ENCODE measurements at places on chromosomes 6 and 20.
A peak's percentile ranks its signal among the peaks of the same experiment; 100 is the strongest.

DNA sequence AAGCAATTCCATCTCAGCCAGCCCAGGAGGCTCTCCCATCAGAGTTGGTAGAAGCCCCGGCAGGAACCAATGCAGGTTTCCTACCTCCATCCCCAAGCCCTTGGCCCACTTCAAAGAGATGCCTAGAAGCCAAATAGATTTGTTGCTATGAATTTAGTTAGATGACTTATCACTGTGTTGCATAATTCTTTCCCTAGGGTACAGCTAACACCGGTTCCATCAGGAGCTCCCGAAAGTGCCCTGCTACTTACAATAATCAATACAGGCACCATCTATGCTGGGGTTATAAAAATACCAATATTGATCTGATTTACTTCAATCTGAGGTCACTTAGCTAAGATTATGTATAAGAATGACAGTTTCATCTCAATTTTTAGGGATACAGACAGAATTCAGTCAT, 113.0 kb downstream of the MAP7 start:
- DNase-seq, result no peak

DNA sequence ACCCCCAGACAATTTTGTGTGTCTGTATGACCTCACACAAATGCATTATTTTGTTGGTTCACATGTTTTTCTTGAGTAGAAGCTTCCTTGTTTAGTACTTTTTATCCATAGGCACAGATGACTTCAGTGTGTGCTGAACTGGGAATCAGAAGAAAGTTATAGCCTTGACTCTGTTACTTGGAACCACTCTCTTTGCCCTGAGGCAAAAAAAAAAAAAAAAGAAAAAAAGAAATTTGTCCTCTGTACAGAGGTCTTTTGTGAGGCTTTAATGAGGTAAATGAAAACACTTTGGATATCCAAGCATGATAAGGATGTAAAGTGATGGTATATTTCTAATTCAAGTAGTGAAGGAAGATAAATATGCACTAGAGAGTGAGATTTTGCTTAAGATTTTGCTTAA, 51.9 kb downstream of the TRMT11 start:
- DNase-seq, result no peak

- no peak for DNase-seq
These were observed 25.3 kb downstream of the TBC1D7 start for GRCh38 chr6:13302751-13303667.

DNA sequence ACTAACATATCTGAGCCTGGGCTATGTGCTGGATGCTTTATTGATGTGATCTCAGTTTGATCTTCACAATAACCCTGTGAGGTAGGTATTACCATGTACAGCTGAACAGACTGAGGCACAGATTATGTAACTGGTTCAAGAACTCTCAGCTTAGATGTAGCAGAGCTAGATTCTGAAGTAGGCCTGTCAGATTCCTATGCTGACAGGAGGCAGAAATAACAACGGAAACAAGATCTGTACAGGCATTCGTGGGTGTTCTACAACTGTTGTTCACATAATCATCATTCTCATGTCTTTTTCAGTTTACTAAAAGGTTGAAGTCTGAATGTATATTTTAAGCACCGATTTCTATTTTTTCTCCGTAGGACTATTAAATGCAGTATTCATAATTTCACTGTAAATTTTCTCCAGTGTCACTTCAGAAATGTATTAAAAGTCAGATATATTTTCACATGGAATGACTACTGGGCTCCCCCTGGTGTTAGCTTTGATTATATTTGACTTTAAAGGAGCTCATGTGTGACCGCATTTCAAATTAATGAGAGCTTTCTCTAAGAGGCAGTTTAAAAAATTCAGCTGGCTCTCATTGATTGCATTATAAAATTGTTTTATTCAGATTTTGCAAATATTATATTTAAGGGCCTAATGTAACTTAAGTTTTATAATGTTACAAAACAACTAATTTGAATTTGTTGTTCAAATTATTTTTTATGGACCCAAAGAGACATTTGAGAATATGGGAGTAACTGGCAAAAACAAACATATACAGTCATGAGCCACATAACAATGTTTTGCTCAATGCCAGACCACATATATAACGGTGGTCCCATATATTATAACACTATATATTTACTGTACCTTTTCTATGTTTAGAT, 36.4 kb upstream of the SLC17A4 start:
- DNase-seq, result peak; percentile 51

GRCh38 chr20:8693709-8694108, 375.2 kb upstream of the PLCB4 start:
- DNase-seq, result no peak

DNA sequence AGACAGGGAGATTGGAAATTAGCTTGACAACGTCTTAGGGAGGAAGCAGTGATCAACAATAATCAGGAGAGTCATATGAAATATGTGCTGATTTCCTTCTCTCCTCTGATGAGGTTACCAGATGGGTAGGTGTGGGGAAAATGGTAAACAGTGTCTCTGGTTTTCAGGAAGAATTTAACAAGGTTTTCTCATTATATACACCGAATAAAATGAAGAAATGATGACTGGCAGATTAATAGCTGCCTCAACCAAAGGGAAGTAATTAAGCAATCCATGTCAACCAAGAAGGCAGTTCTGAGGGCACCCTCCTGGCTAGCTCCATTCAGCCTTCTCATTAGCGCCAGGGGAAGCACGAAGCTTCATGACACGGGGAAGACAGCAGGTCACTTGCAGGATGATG, 12.7 kb upstream of the RAMACL start:
- DNase-seq, result no peak

DNA sequence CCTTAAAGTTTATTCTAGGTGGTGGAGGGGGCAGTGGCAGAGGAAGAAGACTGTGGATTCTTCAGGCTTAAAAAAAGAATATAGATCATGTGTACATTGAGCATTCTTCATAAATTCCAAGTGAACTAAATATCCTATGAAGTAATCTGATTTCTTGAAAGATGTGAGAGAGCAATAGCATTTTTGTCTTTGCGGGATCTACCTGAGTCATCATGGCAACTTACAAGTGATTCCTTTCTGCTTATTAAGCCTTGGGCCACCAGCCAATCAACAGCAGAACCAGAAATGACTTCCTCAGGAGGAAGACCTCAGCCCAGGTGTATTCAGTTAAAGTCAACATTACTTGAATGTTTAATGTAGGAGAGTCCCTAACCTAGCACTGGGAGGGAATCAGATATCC, 756.9 kb downstream of the TFAP2A start:
- DNase-seq, result no peak

GRCh38 chr6:101000341-101000740, 119.2 kb upstream of the ASCC3 start:
- DNase-seq, result no peak

GRCh38 chr6:150086026-150086425, 17.1 kb upstream of the ULBP3 start:
- DNase-seq, result no peak

DNA sequence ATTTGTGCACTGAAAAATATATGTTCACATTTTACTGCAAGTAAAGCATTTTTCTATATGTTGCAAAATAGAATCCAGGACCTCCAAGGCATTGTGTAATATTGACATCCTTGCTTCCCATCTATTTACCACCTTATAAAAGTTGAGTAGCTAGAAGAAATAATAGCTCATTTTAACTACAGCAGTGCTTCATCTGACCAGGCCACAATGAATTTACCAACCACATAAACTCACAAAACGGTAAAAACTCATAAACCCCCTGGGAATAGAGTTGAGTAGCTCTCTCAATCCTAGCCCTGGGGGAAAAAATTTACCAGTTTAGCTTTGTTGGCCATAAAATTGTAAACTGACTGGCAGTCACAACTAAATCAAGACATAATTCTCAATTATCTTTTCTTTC, 3.9 kb downstream of the ATXN1 start:
- no peak for DNase-seq

DNA sequence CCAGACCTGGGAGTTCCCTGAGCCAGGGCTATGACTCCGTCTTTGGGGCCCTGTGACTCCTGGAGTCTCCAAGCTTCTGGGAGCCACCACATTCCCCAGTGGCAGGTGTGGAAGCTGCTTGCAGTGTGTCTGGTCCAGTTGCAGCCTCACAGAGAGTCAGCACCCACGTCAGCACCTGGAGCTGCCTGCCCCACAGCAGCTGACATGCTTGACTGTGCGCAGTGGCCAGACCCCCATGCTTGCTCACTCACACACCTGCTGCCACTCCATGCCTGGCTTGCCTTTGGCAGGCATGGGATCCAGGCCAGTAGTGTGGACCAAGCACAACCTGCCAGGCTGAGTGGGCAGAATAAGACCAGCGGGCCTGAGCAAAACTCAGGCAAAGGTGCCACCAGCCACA, 31.0 kb upstream of the ASIP start:
- DNase-seq, result no peak

DNA sequence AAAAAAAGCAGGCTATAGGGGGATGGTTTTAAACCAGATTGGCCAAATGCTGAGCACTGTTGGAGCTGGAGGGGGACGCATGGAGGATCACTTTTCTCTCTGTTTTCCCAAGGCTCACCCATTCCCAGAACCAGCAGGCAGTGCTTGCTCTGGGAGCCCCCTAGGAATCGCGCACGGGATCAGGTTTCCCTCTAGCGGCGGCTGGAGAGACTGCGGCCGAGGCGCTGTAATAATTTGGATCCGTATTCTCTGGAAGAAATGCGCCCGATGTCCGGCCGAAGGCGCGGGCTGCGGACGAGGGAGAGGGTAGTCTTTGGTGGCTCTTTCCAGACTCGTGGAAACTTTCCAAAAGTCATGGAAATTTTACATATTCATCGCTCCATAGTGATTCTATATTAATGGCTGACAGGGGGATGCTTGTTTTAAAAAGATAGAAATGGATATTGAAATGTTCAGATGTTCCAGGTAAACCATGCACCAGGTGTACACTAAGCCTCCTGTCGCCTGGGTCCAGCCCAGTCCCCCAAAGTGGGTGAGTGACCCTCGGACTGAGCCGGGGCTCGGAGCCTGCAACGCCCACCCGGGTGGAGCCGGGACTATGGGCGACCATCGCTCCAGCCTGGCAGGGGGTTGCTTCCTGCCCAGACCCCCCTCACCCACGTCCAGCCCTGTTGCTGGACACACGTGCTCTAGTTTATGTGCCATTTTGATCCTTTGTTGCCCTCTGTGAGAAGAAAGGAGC, 78.7 kb upstream of the PHACTR3 start:
- peak; percentile 54 for DNase-seq

DNA sequence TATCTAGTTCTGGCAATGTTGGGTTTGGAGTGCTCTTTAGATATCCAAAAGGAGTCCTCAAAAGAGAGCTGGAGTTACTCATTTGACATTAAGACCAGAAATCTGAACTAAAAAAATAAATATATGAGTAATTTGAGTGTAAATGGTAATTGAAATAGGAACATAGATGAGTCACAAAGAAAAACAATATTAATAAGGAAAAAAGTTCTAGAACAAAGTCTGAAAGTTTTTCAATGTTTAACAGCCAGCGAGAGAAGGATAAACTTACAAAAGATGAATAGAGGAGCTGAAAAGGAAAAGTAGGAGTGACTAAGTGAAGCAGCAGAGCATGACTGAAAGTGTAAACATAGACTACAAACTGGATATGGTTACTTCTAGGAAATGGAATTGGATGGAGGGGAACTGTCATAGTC, 46.8 kb downstream of the EPM2A start:
- DNase-seq, result no peak

- no peak for DNase-seq
These were observed 51.1 kb downstream of the FGD2 start for GRCh38 chr6:37056439-37057127.

DNA sequence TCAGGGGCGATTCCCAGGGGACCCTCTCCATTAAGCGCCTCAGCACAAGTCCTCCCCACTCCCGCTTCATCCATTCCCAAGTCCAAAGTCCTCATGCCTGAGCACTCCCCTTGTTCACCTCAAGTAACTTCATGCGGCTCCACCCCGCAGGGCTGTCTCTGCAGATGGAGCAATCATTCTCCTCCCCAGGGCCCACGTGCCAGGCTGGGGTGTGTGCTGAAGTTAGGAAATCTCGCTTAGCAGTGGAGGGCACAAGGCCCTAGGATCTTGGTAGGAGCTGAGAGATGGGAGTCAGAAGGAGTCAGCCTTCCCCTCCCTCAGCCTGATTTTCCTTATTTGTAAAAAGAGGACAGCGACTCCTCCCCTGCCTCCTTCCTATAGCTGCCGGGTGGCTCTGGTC, 3.5 kb downstream of the TGM3 start:
- no peak for DNase-seq

- no peak for DNase-seq
These were observed 100.6 kb downstream of the HIVEP1 start for GRCh38 chr6:12112540-12113189.

GRCh38 chr6:132708771-132709170, 5.1 kb downstream of the VNN1 start:
- no peak for DNase-seq

DNA sequence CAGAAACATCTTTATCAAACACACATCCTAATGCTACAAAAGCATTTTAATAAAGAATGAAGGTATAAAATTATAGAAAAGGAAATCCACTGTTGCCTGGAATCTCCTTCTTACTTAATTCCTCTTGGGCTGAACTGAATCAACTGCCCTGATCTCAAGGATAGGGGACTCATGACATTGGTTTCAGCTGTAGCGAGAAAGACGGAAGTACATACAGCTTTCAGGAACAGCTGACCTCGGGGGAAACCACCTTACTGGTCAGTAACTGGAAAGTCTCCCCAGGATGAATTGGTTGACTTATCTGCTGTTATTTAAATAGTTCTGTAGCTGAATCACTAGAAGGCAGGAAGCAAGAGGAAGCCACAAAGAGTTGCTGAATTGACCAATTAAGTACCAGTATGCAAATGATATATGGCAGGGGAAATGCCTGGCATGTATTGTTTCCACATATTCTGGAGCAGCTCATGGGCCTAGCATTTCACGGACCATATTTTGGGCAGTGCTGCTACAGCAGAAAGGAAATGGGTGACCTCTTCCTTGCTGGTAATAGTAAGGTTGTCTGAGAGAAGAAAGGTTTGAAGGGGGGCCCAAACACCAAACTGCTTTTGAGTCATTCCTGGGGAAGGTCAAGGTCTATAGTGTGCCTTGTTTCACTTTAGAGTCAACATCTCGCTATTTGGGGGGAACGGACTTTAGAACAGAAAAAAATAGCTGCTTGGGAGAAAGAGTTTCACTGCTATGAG, 43.7 kb upstream of the MAP7 start:
- no peak for DNase-seq

GRCh38 chr20:42125426-42125825, 507.2 kb upstream of the CHD6 start:
- DNase-seq, result no peak
